Activated naive CD8-positive, alpha-beta T cell treated with anti-CD3 and anti-CD28 coated beads for 36 hours (primary cell): ENCODE measurements at places on chromosomes 6 and 20.

GRCh38 chr20:21251278-21251677 lies 51.9 kb upstream of the XRN2 start:
- DNase-seq = no peak
- no peak overlapping the region for H3K4me3 ChIP-seq
- peaks cover 3% of the 10 kb centered on the region for H3K36me3 ChIP-seq
- peaks cover 8% of the 10 kb centered on the region for H3K4me1 ChIP-seq
- H3K27me3 ChIP-seq = no peaks in the 10 kb centered on the region
- no peak overlapping the region for H3K27ac ChIP-seq

DNA sequence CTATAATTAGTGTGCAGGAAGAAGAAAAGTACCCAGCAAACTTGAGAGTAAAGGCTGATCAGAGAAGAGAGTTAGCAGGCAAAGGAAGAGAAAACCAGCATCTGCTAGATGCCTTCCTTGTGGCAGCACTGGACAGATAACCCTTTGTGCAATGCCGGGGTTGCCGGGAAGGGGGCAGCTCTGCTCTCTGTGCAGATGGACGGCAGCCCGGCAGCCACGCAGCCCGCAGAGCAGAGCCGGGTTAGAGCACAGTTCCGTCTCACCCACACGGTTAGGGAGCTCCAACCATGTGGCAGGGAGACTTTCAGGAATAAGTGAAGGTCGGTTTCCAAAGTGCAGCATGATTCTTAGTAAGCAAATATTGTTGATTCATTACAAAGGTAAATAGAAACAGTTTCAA lies 80.0 kb upstream of the RPS6KA2 start:
- H3K27me3 ChIP-seq = no peaks in the 10 kb centered on the region
- H3K36me3 ChIP-seq = peaks cover 3% of the 10 kb centered on the region
- H3K4me1 ChIP-seq = no peaks in the 10 kb centered on the region
- no peak overlapping the region for H3K4me3 ChIP-seq

DNA sequence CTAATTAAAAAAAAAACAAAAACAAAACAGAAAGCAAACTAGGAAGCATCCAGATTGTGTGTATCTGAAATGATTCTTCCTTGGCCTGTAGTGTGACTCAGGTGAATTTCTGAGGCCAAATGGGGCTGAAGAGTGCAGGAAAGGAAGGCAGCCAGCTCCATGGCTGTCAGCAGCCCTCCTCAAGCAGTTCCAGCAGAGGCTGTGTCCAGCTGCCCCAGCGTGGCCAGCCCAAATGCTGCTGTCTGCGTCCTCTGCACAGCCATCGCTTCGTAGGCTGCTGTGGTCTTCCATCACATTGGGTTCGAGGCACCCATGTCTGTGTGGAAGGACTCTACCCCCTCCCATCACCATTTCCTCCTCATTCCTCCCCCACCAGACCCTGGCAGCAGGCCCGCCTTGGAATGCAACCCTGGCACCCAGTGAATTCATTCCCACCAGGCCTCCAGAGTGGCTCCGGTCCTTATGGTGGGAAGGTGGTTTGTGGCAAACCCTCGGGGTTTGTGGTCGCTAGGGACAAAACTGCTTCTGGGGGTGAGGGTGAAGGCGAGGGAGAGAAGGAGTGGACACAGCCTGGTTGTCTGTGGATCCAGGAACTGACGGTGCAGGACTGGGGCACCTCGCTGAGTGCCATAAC lies 81.5 kb downstream of the MYLK4 start:
- no peaks in the 10 kb centered on the region for H3K4me1 ChIP-seq
- no peaks in the 10 kb centered on the region for H3K27me3 ChIP-seq
- H3K4me3 ChIP-seq = no peak overlapping the region
- no peak for DNase-seq
- no peaks in the 10 kb centered on the region for H3K36me3 ChIP-seq

DNA sequence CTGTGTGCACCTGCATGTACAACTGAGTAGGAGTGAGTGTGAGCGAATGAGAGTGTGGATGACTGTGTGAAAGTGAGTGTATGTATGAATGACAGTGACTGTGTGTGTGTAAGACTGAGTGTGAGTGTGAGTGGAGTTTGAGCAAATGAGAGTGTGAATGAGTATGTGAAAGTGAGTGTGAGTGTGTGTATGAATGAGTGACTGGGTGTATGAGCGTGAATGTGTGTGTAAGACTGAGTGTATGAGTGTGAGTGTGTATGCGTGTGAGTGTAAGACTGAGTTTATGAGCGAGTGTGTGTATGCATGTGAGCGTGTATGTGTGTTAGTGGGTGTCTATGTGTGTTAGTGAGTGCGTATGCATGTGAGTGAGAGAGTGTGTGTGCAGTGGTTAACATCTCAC lies 220.8 kb downstream of the QKI start:
- H3K4me3 ChIP-seq = no peak overlapping the region
- H3K27me3 ChIP-seq = peaks cover 22% of the 10 kb centered on the region
- no peaks in the 10 kb centered on the region for H3K36me3 ChIP-seq
- no peak for DNase-seq
- no peaks in the 10 kb centered on the region for H3K4me1 ChIP-seq

GRCh38 chr6:146489468-146490151 lies 54.0 kb upstream of the RAB32 start:
- H3K4me1 ChIP-seq = peaks cover 2% of the 10 kb centered on the region
- H3K27me3 ChIP-seq = peaks cover 8% of the 10 kb centered on the region
- no peak overlapping the region for H3K27ac ChIP-seq
- DNase-seq = no peak
- no peak overlapping the region for H3K4me3 ChIP-seq

DNA sequence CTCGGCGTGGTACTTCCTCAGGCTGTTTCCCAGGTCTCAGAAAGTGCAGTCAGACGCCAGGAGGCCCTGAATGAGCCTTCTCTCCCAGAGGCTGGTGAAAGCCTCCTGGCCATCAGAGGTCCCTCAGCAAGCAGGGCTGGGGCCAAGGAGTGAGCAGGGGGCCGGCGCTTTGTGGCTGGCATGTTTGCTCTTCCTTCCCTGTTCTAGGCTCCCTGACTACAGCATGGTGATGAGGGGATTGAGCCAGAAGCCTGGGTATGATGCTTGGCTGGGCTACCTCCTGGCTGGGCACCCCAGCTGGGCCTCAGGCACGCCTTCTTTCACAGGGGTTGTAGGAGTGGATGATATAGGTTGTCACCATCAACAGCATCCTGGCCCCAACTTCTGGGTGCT lies 11.7 kb upstream of the DNAJC5 start:
- H3K27ac ChIP-seq = no peak overlapping the region
- no peaks in the 10 kb centered on the region for H3K4me1 ChIP-seq
- H3K36me3 ChIP-seq = peaks cover 5% of the 10 kb centered on the region
- no peaks in the 10 kb centered on the region for H3K27me3 ChIP-seq
- DNase-seq = no peak

GRCh38 chr20:58645412-58645968 lies 5.6 kb upstream of the STX16 start:
- no peak overlapping the region for H3K4me3 ChIP-seq
- no peaks in the 10 kb centered on the region for H3K36me3 ChIP-seq
- no peaks in the 10 kb centered on the region for H3K27me3 ChIP-seq
- H3K4me1 ChIP-seq = peaks cover 8% of the 10 kb centered on the region
- DNase-seq = no peak

DNA sequence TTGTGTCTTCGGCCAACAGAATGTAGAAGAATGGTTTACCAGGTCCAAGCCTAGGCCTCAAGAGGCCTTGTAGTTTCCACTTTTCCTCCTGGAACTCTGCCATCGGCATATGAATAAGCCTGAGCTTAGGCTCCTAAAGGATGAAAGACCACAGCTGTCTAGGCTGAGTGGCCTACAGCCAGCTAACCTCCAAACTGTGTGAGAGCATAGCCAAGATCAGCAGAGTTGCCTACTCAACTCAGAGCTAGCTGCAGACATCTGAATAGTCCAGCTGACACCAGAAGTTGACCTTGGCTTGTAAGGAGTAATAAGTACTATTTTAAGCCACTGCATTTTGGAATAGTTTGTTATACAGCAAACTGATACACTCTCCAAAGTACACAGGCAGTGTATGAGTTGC lies 52.6 kb upstream of the SMIM29 start:
- no peak for DNase-seq
- H3K27ac ChIP-seq = no peak overlapping the region

DNA sequence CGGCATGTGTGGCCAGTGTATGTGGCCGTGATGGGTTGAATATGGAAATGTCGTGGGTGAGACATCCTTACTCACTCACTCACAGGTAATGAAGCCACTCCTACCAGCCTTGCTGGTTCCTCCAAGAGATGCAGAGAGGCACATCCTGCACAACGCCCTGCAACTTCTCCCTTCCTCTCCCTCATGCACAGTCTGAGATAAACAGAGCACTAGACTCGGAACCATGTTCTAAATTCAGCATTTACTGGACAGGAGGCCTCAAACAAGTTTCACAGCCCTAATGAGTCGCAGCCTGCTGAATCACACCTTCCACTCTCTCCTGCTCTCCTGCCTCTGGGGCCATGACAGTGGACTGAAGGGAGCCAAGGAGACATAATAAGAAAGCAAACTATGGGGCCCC lies 91.2 kb downstream of the ISM1 start:
- no peak overlapping the region for H3K4me3 ChIP-seq
- peaks cover 7% of the 10 kb centered on the region for H3K27me3 ChIP-seq
- no peak for DNase-seq

DNA sequence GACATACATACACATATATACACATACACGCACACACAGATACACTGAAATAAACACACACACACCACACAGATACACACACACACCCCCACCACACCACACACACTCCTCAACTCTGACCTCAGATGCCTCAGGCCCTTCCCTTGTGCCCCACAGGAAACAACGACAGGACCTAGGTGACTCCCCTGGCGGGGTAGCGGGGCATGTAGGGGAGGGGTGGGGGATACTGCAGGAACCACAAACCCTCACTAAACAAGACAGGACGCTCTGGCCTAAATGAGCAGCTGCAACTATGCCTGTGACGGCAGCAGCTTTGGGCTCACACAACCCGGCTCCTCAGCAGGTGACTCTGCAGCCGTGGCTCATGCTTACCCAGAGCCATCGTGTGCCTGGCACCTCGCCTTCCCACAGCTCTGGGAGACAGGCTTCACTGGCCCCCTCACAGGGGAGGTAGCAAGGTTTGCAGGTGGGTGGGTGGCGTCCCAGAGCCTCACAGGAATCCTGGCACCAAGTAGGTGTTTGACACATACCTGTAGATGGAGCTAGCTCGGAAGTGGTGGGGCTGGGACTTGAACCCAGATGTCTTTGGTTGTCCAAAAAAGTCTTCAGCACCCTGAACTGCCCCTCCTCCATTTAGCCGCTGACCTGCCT lies 100.8 kb downstream of the GRM4 start:
- H3K27me3 ChIP-seq = no peaks in the 10 kb centered on the region
- DNase-seq = no peak
- H3K36me3 ChIP-seq = no peaks in the 10 kb centered on the region
- peaks cover 10% of the 10 kb centered on the region for H3K4me1 ChIP-seq
- no peak overlapping the region for H3K27ac ChIP-seq
- no peak overlapping the region for H3K4me3 ChIP-seq

DNA sequence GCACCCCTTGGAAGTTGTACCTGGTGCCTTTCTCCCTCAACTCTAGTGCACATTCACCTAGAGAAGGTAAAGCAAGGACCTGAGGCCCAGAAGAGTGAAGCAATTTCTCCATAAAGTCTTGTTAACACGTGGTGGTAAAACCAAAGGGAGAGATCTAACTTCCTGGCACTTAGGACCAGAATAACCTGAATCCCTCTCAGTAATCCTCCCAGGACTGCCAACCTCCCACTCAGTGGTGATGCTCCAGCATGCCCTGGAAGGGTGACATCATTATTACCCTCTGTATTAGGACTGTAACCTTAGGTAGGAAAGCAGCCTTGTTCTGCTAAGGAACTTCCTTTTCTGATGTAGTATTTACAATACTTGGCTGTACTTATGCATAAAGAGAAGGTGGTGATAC lies 330.6 kb upstream of the MARCKS start:
- no peak for DNase-seq
- no peak overlapping the region for H3K4me3 ChIP-seq

- peaks cover 11% of the 10 kb centered on the region for H3K4me1 ChIP-seq
- no peaks in the 10 kb centered on the region for H3K36me3 ChIP-seq
- H3K4me3 ChIP-seq = no peak overlapping the region
- no peak for DNase-seq
- H3K27ac ChIP-seq = no peak overlapping the region
These were observed 13.7 kb upstream of the HINT3 start for GRCh38 chr6:125942672-125943527.

DNA sequence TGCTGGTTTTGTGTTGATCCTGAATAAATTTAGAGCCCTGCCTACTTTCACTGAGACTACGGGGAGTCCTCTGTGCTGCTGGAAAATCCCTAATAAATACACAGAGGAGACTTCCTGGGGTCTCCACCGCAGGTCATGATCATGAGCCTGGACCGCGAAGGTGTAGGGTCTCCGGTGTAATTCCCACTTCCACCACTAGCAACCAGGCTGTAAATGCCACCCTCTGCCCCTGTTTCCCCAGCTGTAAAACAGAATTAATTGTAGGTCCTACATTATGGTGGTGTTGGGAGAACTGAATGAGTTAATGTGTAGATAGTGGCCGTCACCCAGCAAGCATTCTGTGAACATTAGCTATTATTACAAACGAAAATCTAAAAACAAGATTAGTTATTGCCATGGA lies 191.6 kb upstream of the THBS2 start:
- no peaks in the 10 kb centered on the region for H3K4me1 ChIP-seq
- H3K27me3 ChIP-seq = peaks cover 6% of the 10 kb centered on the region
- no peaks in the 10 kb centered on the region for H3K36me3 ChIP-seq
- no peak for DNase-seq
- no peak overlapping the region for H3K27ac ChIP-seq

- H3K4me1 ChIP-seq = no peaks in the 10 kb centered on the region
- H3K27ac ChIP-seq = no peak overlapping the region
- DNase-seq = no peak
- peaks cover 8% of the 10 kb centered on the region for H3K27me3 ChIP-seq
- no peak overlapping the region for H3K4me3 ChIP-seq
These were observed 15.4 kb upstream of the KIAA1755 start for GRCh38 chr20:38275815-38276550.

- peak overlapping the region; percentile 97 for H3K27ac ChIP-seq
- no peak for DNase-seq
- H3K4me1 ChIP-seq = peaks cover 32% of the 10 kb centered on the region
- peaks cover 10% of the 10 kb centered on the region for H3K36me3 ChIP-seq
- H3K27me3 ChIP-seq = peaks cover 3% of the 10 kb centered on the region
- no peak overlapping the region for H3K4me3 ChIP-seq
These were observed 142.4 kb downstream of the ZFP64 start for GRCh38 chr20:52049001-52049731.

GRCh38 chr20:40915756-40916155 lies 112.9 kb upstream of the TOP1 start:
- H3K4me1 ChIP-seq = no peaks in the 10 kb centered on the region
- H3K36me3 ChIP-seq = no peaks in the 10 kb centered on the region
- H3K27me3 ChIP-seq = no peaks in the 10 kb centered on the region
- no peak overlapping the region for H3K27ac ChIP-seq

GRCh38 chr20:1456300-1456699 lies 10.3 kb downstream of the NSFL1C start:
- no peak for DNase-seq
- H3K4me1 ChIP-seq = peaks cover 9% of the 10 kb centered on the region
- no peaks in the 10 kb centered on the region for H3K27me3 ChIP-seq
- no peak overlapping the region for H3K27ac ChIP-seq
- no peak overlapping the region for H3K4me3 ChIP-seq
- peaks cover 46% of the 10 kb centered on the region for H3K36me3 ChIP-seq

- no peak for DNase-seq
- no peaks in the 10 kb centered on the region for H3K27me3 ChIP-seq
- no peak overlapping the region for H3K27ac ChIP-seq
- no peaks in the 10 kb centered on the region for H3K36me3 ChIP-seq
- H3K4me3 ChIP-seq = no peak overlapping the region
These were observed 64.8 kb upstream of the QKI start for GRCh38 chr6:163349696-163350095.

GRCh38 chr6:131739136-131739535 lies 28.3 kb upstream of the CTAGE9 start:
- no peaks in the 10 kb centered on the region for H3K4me1 ChIP-seq
- no peak for DNase-seq
- no peak overlapping the region for H3K4me3 ChIP-seq
- no peaks in the 10 kb centered on the region for H3K36me3 ChIP-seq
